ENCODE measurements at places on chromosomes 1 and 21.
A peak's percentile ranks its signal among the peaks of the same experiment; 100 is the strongest.

DNA sequence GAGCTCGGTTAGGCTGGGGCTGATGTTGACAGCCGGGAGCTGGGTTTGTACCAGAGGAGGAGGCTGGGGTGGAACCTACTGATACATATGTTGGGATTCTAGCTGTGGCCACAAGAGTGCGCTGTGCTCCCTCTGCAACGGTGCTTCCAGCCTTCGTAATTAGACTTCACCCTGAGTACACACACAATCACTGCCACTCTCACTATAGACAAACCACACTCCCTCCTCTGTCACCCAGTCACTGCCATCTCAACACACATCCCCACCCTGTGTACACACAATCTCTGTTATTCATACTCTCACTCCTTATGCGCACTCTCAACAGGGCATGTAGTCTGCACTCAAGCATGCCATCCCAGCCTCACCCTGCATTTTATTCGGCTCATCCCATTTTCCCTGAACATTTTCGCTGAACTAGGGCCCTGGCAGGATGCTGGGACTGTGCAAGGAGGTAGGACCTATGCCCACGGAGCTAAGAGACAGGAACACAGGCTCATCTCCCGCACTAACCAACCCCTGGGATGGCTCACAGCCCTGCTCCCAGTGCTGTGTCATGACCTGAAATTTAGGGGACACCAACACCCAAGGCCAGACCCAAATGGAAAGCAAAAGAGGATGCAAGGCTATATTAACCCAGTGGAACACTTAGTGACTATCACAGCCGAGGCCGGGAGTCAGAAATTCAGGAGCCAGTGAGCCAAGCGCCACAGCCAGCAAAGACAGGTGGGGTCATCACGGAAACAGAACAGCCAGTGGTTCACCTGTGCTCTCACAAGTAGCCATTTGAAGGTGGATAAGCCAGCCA lies 5.7 kb downstream of the GJB3 start:
- DNase-seq: peak; percentile 49

DNA sequence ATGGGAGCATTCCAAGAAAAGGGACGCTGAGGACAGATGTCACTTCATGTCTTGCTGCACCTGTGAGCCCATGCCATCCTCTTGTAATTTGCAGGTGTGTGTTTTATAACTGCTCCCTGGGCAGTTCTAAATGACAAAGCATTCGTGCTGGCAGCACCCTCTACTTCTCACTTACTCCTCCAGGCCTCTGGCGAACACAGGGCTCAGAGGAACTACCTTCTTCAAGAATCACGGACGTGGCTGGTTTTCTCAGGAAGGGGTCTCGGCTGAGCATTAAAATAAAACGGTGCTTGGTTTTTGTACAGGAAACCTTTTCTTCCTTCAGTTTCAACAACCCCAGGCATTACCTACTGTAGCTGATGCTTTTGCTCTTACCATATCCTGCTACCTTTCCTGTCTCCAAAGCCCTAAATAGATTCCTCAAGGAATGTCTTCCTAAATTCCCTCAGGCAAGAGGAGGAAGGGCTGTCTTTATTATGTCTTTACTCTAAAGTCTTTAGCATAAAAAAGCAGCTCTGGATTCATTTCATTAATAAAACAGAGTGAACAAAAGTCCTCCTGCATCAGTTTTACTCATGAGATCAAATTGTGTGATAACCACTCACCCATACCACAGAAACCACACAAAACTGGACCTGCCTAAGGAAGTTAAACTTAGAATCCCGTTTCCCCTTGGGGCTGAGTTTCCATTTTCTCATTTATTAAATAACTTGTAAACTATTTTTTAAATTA lies 79.0 kb upstream of the MAP10 start:
- DNase-seq: no peak

DNA sequence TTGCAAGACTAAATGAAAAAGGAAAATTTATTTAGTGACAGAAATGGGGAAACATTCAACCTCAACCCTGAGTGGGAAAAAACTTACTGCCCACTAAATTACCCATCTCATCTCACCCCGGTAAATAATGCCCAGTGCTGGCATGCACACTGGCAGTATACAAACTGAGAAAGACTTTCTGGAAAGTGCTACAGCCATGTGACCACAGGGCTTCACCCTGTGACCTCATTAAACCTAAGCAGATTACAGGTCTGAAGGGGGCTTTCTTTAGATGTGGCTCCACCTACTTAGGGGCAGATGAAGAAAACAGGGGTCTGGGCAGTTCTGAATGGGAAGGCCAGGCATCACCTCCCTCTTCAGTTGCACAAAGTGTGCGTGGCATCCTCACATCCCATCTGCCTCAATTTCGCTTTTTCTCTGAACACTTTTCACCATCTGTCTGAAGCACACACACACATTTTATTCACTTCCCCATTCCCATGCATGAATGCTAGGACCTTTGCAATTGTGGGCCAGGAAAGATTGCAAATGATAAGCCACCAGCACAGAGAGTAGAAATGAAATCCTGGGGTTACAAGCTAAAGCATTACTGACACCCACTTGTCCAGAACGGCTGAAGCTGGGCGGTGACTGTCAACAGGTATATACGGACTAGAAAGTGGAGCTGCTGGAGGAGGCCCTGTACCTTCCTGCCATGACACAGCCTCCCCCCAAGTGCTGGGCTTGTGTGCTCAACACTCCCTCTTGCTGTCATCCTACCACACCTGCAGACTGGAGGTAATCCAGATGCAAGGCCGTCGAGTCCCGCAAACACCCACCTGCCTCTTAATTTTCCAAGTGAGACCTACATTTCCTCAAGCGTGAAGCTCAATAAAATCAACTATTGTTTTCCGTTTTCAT lies 2.7 kb downstream of the NADK start:
- no peak for DNase-seq

GRCh38 chr1:21337010-21337437 lies 46.8 kb upstream of the ECE1 start:
- no peak for DNase-seq

- no peak for DNase-seq
Measured at GRCh38 chr21:39720126-39720778, 24.7 kb upstream of the IGSF5 start.

DNA sequence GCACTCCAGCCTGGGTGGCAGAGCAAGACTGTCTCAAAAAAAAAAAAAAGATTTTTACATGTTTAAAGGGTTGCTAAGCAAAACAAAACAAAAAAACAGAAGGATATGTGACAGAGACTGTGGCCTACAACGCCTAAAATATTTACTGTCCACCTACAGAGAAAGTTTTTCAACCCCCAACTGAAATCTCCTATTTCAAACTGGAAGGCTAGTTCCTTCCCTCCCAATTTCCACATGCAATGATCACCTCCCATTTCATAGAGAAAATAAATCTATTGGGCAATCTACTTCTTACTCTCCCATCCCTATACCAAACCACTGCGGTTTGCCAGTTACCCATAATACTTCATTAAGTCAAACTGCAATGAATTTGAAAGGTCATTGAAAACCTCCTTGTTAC lies 74.2 kb downstream of the ST3GAL3 start:
- DNase-seq: no peak

GRCh38 chr1:43436371-43436770 lies 17.4 kb downstream of the HYI start:
- DNase-seq: no peak

DNA sequence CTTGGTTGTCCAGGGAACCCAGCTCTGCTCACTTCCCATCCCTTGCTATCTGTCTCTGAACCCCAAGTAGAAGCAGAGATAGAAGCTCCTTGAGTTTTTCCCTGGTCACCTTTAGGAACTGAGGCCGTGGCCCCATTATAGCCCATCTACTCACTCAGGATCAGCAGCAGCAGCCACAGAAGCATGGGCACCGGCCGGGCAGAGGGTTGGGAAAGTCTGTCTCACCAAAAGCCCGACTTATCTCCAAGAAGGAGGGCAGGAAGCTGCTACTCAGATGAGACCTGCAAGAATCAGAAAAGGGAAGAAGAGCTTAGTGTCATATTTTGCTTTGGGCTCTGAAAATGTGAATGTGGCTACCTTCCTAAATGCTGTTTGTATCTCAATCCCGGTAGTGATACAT lies 264 bp downstream of the FCRL3 start:
- DNase-seq: no peak

- DNase-seq: no peak
Measured at GRCh38 chr1:53733447-53733931, 5.5 kb downstream of the GLIS1 start.

- DNase-seq: no peak
Measured at GRCh38 chr21:29187944-29188343, 57.5 kb downstream of the MAP3K7CL start.

DNA sequence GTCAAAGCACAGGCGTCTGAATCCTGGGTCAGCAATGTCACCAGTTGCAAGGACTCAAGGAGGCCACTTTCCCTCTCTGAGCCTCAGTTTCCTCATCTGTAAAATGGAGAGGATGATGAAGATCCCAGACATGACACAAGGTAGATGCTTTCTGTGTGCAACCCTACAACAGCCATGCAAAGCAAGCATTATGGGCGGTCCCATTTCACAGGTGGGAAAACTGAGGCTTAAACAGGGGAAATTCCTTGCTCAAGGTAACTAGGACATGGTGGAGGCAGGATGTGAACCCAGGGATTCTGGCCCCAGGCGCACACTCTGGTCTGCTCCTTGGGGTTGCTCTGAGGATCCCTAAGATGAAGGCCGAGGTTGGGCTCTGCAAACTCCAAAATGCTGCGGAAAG lies 311.0 kb downstream of the PTPRU start:
- DNase-seq: no peak

GRCh38 chr1:30322859-30323257 lies 400.5 kb downstream of the MATN1 start:
- no peak for DNase-seq

GRCh38 chr1:5906966-5907365 lies 85.3 kb downstream of the NPHP4 start:
- DNase-seq: no peak

DNA sequence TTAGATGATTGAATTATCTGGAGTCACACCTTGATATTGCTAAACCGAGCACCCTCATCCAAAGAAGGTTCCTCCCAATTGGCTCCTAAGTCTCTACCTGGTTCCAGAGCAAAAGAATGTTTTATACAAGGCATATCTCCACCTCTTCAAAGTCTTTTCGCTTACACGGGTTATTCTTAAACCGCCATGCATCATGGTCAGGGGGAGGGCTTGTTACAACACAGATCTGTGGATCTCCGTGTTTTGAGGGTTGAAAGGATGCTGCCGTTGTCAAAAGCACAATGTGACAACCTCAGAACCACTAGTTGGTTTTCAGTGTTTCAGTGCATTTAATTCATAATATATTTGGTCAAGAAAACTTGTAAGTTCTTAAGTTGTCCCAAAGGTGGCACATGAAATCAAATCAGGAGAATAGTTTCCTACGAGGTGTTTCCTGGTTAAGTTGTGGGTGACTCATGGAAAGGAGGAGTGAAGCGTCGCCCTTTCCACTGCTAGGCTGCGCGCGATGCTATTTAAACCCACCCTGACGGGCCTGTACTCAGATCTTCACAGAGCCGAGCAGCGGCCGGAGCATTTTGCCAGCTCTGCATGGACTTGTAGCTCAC lies 1531.6 kb upstream of the TPTE start:
- no peak for DNase-seq

GRCh38 chr1:212158912-212159796 lies 123.6 kb downstream of the DTL start:
- DNase-seq: no peak

DNA sequence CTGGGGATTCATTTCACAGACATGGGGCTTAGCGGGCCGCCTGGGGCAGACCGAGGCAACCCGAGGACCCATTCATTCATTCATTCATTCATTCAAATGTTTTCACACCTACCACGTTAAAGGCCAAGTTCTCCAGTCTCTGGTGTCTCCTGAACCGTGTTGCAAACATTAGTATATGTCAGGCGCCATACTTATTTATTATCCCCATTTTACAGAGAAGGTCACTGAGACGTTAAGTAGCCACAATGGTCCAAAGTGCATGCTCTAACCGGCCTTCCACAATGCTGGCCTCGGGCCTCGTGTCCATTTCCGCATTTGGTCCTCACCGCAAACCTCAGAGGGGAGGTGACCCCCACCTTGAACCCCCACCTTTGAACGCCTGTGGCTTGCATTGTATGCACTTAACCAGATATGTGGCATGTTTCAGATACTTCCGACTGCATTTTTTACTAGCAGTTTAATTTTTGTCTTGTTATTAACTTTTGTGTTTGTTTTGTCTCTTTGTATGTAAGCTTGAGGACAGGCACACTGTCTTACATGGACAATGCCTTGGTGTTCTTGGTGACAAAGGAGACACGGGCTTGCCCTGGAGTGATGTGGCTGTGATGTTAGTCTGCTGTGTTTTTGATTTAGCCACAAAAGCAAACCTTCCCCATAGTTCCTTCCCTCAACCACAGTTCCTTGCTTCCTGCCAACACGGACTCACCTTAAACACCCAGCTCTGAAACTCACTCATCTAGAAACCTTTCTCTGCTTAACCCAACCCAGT lies 1.2 kb upstream of the IFFO2 start:
- DNase-seq: no peak

DNA sequence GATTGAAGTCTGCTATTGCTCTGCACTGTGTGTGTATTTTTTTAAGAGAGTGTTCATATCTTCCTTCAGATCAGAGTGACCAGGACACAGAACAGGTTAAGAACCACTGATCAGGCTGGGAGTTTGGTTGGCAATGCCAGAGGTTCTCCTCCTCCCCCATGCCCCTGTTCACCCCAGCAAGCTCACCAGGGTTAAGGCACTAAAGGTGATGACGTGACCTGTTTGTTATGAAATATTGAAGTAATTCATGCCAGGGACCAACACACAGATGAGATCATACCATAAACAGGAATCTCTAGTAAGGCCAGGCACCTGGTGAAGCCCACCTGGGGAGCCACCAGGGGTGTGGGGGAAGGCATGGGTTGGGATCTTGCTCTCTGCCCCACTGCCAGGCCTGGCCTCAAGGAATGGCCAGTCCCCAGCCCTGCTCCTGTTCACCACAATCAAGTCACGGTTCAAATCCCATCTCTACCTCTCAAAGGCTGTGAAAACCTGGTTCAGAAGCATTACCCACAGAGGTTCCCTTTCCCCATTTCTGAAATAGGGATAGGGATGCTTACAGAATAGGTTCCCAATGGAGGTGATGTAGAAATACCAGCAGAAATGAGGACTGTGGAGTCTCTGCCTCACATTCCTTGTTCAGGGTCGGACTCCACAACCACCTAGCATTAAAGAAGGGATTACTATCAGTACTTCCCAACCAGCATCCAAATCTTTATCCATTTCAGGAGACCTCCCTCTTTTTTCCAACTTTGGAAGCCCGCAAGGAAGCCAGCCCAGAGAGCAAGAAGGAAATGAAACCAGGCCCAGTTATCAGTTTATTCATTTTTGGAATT lies 2.4 kb downstream of the ID3 start:
- DNase-seq: no peak

DNA sequence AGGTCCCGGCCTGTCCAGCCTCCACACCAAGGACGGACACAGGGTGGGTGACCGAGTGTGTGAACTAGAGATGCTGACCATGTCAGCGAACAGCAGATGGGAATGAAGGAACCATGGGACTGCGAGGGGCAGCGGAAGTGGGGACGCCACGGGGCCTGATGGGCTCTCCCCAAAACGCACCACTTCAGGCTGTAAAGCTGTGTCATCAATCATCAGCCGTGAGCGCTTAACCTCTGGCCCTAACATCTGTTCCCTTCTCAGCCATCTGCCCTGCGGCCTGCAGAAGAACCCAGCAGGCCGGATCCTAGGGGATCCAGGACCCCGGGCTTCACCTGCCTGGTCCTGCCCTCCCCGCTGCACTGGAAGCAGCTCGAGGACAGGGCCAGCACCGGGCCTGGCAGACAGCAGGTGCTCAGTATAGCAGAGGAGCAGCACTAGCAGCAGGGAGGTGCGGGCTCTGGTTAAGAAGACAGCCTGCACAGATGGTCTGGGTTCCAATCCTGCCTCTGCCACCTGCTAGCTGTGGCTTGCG lies 58.7 kb downstream of the DMRTB1 start:
- DNase-seq: no peak
